GM04504 (cell line): ENCODE measurements at places on chromosomes 12 and 14.

DNA sequence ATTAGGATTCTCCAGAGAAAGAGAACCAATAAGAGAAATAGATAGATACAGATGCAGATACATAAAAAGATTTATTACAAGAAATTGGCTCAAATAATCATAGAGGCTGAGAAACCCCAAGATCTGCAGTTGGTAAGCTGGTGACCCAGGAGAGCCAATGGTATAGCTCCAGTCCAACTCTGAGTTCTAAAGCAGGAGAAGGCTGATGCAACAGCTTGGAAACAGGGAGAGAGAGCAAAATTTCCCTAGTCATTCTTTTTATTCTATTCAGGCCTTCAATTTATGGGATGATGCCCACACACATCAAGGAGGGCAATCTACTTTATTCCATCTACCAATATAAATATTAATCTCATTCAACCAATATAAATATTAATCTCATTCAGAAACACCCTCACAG is 218.2 kb downstream of the PRKD1 start:
- DNase-seq = no peak

DNA sequence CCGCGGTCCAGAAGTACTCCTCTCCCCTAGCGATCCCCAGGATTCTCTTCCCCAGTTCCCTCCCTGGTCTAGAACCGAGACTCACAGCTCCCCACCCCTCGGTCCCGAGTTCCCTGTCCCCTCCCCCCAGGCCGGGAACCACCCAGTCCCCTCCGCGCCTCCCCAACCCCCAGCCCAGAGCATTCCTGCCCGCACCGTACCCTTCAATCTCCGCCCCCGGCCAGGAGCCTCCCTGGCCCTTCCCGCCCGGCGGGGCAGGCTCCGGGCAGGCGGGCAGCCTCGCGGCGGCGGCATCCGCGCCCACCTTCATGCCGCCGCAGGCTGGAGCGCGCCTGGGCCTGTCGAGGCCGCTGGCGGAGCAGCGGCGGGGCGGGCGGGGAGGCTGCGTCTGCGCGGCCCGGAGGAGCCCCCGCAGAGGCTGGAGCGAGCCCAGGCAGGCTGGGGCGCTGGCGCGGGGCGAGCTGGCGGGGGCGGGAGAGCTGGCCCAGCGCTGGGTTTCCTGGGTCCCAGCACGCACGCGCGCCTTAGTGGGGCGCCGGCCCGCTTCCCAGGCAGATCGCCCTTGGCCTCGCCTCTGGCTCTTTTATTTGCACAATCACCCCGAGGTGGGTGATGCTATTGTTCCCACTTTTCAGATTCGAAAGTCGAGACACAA is 22.2 kb upstream of the GPR132 start:
- DNase-seq = no peak

- peak; percentile 52 for DNase-seq
Observed at GRCh38 chr12:27868139-27868538, 88.1 kb upstream of the MANSC4 start.

DNA sequence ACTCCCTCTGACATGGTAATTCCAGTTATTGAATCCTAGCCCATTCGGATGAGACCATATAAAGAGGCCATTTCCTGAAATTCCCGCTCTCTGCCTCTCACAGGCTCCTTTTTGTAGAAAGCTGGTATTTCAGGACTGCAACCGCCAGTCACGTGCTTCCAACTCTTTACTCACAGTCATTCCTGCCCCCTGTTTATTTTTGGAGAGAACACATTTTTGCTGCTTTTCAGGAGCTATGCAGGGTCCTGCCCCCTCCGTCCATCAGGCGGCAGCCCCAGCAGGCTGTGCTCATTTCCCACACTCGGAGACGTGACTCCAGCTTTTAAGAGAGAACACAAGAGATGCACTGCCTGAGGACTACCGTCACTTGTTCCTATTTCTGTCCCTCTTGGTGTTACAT is 26.8 kb downstream of the IFT43 start:
- no peak for DNase-seq

DNA sequence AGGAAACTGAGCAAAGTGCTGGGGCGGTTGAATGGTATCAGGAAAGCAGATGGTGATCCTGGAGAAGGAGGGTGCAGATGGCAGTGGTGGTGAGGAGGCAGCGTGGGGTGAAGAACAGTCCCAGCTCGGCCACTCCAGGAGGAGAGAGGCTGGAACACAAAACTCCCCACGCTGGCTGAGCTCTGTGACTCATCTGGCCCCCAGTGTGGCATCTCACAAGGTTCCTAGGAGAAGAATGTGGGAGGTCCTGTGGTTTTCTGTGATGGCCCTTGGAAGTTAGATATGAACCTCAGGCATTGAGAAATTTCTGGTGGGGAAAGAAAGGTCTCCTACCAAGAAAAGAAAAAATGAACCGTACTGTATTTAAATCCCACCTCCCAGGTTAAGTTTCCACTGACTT is 8.0 kb upstream of the NRXN3 start:
- no peak for DNase-seq

- DNase-seq = no peak
Observed at GRCh38 chr14:65387628-65388027, 24.9 kb upstream of the FUT8 start.

DNA sequence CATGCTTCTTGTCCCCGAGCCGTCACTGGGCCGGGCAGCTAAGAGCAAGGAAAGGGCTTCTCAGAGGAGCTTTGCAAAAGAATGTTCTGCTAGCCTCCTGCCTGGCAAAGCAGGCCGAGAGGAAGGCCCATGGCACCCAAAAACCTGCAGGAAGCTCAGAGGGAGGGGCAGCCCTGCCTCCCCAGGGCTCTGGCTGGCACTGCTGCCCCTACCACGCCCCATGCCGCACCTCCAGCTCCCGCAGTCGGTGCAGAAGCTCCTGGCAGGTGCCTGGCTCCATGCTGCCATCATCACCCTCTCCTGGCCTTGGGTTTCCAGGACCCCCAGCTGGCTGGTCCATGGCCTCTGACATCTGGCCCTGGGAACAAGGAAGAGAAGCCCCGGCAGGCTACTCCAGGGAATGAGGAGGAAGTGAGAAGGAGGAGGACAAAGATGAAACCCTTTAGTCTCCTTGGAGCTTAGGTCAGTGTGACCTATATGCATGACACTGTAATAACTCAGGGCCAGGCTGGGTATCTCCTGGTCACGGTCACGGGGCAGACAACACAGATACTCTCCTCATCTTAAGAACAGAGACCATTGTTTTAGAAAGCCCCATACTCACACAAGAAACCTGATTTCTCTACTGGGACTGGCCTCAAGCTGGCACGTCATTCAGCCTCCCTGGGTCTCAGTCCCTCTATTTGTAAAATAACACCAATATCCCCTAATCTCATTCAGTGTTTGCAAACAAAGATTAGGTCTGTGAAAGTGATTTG is 24.3 kb downstream of the NCKAP5L start:
- DNase-seq = no peak

DNA sequence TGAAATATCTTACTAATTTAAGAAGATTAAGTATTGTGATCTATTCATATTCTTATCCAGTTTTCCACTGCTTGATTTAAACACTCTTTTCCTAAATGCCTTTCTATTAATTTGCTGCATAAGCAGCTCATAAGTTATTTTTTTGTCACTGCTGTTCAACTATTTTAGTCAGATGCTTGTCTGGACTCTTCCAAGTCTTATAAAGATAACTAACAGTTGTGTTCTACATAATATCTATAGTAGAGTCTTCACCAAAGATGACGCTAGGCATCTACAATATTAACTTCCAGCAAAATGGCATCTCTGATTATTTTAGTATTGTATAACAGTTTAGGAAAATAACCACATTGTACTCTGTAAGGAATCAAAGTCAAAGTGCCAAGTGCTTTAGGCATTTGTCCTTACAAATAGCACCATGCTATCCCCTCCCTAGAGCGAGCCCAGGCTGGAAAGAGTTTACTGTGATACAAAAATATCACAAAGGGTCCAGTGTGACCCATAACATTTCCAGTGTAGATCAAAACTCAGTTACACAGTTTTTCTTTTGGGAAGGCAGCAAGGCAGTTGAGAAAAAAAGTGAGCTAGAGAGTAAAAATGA is 98.2 kb downstream of the DENND5B start:
- DNase-seq = no peak

DNA sequence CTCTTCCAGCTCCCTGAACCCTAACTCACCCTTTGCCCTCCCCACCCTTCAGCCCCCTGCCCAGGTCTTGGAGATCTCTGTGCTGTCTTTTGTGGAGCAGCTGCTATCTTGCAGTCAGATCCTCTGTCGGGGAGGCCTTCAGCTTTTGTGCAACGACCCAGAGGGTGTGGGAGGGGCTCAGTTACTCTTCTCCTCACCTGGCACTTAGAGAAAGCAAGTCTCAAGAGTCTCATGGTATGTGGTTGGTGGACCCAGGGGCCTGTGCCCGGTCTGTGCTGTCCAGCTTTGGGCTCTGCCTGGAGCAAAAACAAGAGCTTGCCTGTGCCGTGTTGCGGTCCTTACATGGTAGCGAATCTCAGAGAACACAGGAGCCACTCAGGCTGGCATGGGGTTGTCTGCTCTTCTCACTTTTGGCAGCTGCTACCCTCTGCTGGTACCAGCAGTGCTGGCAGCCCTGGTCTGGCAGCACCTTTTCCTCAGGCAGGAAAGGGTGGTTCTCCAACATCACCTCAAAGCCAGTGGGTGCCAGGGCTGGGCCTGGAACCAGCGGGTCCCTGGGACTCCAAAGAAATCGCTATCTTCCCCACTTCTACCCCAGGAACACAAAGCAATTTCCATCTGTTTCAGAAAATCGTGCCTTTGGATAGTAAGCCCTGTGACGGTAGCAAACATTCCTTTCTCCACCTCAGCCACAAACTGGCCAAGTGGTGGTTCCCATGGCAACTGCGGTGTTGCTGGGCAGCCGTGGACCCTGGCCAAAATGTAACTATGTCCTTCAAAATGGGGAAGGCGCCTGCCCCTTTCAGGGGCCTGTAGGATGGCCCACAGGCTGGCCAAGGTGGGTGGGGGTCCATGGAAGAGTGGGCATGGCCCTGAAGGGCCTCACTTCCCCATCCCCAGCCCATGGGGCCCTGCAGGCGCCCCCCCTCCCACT is 90.0 kb downstream of the RIN3 start:
- DNase-seq = no peak

DNA sequence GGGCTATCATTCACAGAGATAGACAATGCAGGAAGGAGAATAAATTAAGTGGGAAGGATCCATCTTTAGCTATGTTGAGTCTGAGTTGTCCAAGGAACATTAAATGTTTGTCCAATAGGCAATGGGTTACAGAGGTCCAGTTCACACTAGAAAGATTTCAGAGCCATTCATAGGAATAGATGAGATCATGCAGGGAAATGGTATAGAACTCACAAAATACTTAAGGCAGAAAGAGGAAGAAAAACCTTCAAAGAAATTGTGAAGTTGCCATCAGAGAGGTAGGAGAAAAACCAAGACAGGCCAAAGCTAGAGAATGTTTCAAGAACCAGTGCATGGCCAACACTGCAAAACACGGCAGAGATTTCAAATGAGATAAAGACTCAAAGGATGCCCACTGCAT is 94.1 kb downstream of the PHLDA1 start:
- DNase-seq = no peak

- DNase-seq = no peak
Observed at GRCh38 chr12:2550561-2551411, 244.0 kb upstream of the FKBP4 start.

GRCh38 chr14:36430169-36430568 is 89.9 kb downstream of the NKX2-1 start:
- no peak for DNase-seq

- DNase-seq = no peak
Observed at GRCh38 chr14:71489742-71490141, 442.5 kb upstream of the RGS6 start.

GRCh38 chr14:63928744-63929174 is 76.0 kb downstream of the SYNE2 start:
- DNase-seq = no peak

DNA sequence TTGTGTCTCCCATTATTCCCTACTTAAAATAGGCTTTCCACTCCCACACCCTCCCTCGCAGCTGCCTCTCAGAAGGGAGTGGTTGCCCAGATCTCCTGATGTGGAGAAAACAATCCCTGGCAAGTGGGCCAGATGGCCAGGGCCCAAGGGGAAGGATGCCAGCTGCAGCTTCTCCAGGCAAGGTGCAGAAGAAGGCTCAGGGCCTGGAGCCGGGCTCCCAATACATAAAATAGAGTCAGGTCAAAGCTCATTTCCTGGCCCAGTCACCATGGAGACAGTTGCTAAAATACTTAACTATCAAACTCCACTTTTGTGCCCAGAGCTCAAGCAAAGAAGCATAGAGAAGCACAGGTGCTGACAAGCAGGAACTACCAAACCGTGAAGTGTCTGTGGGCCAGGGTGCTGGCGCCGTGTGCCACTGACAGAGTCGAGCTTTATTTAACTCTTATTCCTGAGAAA is 45.7 kb upstream of the ITPR2 start:
- DNase-seq = no peak

- peak; percentile 78 for DNase-seq
Observed at GRCh38 chr12:93812626-93813025, 135.5 kb downstream of the CRADD start.

- peak; percentile 77 for DNase-seq
Observed at GRCh38 chr14:98957211-98958047, 314.6 kb downstream of the BCL11B start.

- no peak for DNase-seq
Observed at GRCh38 chr14:61125041-61125866, 144.2 kb downstream of the SLC38A6 start.

- no peak for DNase-seq
Observed at GRCh38 chr12:48119834-48120195, 651 bp downstream of the PFKM start.

GRCh38 chr12:112126000-112126438 is 659 bp downstream of the TRAFD1 start:
- DNase-seq = no peak
